ENCODE measurements at places on chromosomes 2 and 18.
A peak's percentile ranks its signal among the peaks of the same experiment; 100 is the strongest.

DNA sequence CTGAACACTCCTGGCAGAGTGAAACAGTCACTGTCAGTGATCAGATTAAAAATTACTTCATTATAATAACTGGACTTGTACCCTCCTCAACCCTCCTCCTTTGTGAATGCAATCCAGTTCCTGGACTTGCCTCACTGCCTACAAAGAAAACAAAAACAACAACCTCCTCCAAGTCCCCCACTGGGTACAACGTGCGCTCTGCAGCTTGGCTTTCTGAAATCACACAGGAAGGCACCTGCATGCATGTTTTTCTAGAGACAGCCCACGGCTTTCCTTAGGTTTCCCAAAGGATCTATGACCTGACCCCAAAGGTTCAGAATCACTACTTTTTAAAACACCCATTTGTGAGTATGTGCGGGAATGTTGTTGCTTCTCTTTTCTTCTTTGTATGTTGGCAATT, 61.4 kb upstream of the TUBA3E start:
- no peak for DNase-seq

GRCh38 chr2:35526741-35527140, 828.8 kb upstream of the CRIM1 start:
- no peak for DNase-seq

GRCh38 chr2:16204886-16205620, 264.7 kb downstream of the MYCN start:
- DNase-seq = no peak

DNA sequence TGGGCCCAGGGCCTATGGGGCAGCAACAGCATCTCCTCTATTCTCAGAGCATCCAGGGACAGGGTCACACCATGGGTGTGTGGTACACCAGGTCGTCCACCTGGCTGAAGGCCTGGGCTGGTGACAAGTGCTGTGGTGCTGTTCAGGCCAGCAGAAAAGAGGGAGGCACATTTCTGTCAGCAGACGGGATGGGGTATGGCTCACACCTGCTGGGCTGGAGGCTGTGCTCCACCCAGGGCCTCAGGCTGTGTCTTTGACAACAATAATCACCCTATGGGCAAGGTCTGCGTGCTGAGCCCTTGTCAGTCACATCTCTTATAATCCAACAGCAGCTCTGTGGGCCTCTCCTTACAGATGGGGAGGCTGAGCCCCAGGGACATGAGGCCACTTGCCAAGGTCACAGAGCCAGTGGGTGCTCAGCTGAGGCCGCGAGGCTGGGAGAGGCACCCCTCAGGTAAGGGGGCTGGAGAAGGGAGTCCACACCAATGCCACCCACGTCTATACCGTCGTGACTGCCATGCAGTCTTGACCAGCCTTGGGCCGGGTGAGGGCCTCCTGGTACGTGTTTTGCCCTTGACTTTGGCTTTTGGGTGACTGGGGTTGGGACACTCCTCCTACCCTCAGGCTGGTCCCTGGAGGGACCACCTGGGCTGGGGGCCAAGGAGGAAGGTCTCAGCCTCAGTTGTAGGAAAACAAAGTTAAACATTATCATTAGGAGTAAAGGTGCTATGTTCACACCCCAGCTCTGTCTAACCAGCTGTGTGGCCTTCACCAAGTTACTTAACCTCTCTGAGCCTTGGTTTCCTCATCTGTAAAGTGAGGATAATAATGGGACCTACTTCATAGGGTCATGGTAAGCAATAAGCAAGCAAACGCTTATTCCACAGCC, 5.6 kb upstream of the HS6ST1 start:
- no peak for DNase-seq

DNA sequence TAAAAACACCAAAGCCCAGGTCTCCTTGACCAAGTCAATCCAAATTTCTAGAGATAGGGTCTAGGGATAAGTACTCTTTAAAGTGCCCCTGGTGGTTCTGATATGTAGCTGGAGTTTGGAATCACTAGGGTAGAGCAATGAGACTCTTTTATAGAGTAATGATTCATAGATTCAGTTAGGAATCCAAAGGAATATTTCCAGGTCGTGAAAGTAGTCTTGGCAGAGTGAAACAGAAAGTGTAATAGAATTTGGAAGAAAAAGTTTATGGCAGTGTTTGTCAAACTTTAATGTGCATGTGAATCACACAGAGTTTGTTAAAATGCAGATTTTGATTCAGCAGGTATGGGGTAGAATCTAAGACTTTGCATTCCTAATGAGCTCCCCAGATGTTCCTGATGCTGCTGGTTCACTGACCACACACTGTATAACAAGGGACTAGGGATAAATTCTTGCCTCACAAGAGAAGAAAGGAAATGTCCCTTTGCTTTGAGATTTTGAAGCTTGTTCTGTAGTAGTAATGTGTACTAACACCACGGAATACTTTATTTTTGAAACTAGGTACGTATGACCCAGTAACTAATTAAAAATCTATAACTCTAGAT, 1.8 kb downstream of the UPP2 start:
- DNase-seq = no peak

- DNase-seq = no peak
Measured at GRCh38 chr2:207164006-207164831, 1.5 kb downstream of the KLF7 start.

DNA sequence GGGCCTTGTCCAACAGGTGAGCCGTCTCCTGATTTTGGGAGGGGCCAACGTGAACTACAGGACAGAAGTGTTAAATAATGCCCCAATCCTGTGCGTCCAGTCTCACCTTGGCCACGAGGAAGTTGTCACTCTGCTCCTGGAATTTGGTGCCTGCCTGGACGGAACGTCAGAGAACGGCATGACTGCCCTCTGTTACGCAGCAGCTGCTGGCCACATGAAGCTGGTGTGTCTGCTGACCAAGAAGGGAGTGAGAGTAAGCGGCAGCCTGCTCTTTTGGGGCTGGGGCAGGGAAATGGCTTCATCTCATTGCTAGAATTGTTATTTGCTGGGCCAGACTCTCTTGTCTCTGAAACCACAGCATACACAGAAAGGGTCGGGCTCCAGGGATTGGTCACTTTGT, 92.3 kb downstream of the WDSUB1 start:
- no peak for DNase-seq

DNA sequence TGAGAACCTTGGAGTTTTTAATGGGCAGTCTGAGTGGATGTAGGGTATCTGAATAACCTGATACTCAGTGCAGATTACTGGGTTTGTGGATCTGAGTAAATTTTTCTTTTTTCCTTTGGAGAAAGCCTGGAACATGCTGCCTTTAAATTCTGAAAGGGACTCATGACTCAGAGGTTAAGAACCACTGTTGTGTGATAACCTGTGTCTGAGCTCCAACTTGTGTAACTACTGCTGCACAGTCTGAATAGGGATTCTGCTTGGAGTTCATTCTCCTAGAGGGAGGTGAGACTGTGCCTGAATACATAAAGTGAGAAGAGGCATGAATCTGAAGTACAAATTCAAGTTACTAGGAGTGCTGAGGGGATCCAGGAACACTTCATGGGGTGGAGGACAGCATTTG, 36.2 kb downstream of the KDM3A start:
- no peak for DNase-seq

DNA sequence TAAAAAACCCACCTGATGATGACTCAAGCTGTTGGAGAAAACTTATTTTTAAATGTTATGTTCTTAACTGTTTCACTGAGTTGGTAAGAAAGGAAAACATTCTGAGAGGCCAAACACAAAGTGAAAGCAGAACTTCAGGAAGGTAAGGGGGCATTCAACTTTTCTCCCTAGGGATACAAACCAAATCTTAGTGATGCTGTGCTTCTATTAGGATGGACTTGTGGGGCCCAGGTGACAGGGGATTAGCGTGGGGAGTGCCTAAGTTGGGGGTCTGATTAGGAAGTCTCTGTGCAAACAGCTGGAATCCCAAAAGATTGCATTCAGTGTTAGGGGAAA, 18.5 kb downstream of the PDCL3 start:
- no peak for DNase-seq

DNA sequence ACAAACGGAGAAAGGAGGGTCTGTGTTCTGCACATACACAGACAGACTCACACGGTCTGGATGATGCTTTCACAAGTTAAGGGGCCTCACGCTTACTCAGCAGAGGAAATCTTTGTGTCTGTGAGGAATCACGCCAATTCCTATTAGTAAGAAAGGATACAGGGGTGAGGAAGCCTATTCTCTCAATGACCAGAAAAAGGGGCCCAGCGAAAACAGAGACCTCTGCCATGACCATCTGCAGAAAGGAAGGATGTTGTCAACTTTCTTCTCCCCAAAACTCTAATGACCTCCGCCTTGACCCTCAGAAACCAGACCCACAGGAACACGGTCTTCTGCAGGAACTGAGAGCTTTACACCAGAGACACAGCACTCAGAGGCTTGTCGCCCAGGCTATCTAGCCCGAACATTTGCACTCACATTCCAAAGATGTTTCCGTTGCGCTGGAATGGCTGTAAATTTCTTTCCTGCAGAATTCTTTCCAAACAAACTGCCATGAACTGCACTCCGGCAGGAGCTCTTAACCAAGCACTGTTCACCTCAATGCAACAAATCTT, 186.3 kb downstream of the TCF4 start:
- DNase-seq = no peak

DNA sequence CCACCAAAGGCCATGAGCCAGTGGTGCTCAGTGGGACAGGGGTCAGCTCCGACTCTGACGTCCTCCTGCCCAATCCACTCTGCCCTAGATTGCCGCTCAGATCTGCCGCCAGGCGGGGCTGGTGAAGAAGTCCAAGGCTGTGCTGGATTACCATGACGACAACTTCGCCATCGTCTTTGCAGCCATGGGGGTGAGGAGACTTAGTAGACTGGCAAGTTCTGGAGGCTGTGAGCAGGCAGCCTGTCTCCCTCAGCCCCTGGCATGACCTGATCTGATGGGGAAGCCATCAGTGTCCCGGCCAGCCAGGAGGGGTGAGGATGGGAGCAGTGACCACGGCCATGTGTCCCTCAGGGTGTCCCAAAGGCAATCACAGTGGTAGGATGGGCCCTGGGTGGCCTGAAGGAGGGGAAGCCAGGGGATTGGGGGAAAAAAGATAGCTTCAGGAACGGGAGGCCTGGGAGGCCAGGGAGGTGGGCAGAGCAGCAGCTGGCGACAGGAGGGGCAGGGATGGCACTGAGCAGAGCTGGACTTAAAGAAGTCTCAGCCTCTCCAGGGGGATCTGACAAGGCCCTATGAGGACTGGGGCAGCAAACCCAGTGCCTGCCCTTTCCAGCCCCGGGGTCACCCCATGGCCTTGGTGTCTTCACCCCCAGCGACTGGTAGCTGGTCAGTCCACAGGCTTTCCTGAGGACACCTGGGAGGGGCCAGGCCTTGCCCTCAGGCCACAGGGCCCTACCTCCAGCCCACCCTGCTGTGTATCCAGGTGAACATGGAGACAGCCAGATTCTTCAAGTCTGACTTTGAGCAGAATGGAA, 17.4 kb upstream of the ANKRD53 start:
- DNase-seq = peak; percentile 7

DNA sequence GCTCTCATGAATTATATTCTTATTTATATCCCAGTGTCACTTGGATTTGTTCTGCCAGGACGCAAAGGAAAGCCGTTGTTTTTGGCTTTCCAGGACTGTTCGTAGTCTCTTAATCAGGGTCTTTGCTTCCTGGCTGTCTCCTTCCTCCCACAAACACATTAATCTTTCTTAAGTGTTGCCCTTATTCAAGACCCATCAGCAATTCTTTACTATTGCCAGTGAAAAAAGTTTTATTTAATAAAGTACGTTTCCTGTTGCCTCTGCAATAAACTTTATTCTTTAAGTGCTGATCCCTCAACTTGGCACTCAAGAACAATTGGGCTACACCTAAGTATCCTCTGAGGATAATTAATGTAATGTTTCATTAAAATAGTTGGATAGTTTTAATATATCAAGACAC, 68.3 kb upstream of the CYP20A1 start:
- no peak for DNase-seq

- peak; percentile 19 for DNase-seq
Measured at GRCh38 chr18:24659827-24660720, 199.6 kb downstream of the HRH4 start.

- no peak for DNase-seq
Measured at GRCh38 chr2:119494163-119494790, 30.0 kb downstream of the SCTR start.

- DNase-seq = no peak
Measured at GRCh38 chr18:34929336-34929780, 111.9 kb upstream of the MAPRE2 start.

- DNase-seq = no peak
Measured at GRCh38 chr2:134892282-134893035, 26.2 kb upstream of the CCNT2 start.

DNA sequence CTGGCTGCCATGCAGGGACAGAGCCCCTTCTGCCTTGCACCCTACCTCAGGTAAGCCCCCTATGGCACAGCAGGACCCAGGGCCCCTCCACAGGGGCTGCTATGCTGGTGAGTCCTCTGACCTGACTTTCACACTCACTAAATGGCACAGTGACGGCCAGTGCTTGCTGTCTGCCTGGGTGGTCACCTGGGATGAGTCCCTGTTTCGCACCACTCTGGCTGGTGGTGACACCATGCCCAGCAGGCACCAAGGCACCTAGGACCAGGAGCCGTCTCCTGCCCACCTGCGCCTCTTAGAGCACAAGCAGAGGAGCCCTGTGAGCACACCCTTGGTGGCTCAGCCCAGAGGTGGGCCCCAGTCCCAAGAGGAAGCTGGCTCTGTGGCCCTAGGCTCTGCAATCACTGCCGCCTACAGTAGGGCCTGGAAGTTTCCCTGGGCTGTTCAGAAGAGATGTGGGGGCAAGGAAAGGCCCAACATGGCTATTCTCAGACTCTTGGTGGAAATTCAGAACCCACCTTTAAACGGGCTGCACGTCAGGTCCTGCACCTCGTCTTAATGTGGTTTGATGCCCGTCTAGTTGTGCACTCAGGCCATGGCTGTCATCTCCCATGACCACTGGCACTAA, 96.0 kb downstream of the PLB1 start:
- no peak for DNase-seq

DNA sequence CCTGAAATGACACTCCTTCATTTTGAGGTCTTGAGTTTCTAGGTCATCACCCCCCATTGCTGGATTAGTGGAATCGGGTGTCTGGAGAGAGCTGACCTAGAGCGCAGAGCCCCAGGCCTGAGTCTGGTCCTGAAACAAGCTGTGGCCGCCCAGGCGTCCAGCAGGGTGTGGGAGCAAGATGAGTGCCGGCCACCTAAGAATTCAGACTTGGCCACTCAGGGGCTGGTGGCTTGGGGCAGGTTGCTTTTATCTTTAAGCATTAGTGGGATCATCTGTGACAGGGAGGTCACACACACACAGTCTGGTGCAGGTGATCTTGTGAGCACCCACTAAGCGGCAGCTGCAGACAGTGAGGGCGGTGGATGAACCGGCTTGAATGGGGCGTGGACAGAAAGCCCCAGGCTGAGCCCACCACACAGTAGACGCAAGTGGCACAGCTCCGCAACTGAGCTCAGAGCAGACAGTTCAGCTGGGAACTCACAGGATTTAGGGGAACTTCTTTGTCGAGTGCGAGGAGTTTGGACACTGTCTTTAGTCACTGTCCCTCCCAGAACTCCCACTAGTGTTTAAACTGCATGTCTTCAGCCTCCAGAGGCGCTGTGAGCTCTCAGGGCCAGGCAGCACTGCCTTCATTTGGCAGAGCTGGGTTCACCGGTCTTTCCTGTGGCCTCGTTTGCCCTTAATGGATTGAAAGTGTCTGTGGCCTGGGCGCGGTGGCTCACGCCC, 21.5 kb downstream of the ITGB1BP1 start:
- DNase-seq = no peak
